CD4-positive, alpha-beta T cell treated with Interleukin-15 for 1 hour (primary cell): ENCODE measurements at places on chromosomes 7 and 10.

GRCh38 chr10:104612571-104613205 lies 28.4 kb upstream of the SORCS3 start:
- no peak for DNase-seq

GRCh38 chr10:119396008-119396708 lies 146.4 kb downstream of the RGS10 start:
- DNase-seq: peak; percentile 42

- no peak for DNase-seq
These were observed 19.2 kb downstream of the OGDHL start for GRCh38 chr10:49742683-49743463.

- DNase-seq: no peak
These were observed 67.5 kb downstream of the LRMDA start for GRCh38 chr10:75498884-75499350.

- no peak for DNase-seq
These were observed 21.3 kb downstream of the GOLGA7B start for GRCh38 chr10:97870990-97871389.

DNA sequence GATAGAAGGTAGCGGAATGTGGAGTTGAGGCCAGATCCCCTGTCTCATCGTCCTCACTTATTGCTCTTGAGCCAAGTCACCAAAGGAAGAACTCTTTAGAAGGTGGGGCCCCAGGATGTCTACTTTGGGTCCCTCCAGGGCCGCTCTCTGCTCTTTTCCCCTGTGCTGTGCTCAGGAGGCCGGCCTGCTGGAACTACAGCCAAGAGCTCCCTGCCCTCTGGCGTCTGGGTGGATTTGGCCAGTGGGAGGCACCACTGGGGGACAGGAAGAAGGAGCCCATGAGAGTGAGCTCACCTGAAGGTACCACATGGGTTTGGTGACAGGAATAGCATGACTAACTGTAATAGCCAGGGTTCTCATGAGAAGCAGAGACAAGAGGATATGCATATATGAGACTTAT lies 97.7 kb upstream of the FAM180A start:
- DNase-seq: no peak

GRCh38 chr10:73439055-73439454 lies 5.7 kb upstream of the MSS51 start:
- no peak for DNase-seq

- DNase-seq: no peak
These were observed 104.6 kb downstream of the HECW1 start for GRCh38 chr7:43217055-43217454.

GRCh38 chr7:127393368-127394058 lies 1.0 kb upstream of the ZNF800 start:
- no peak for DNase-seq

GRCh38 chr7:756231-756927 lies 29.3 kb upstream of the PRKAR1B start:
- DNase-seq: peak; percentile 14

- DNase-seq: peak; percentile 76
These were observed 1.1 kb downstream of the TRIM8 start for GRCh38 chr10:102645388-102645740.

- DNase-seq: no peak
These were observed 65.4 kb downstream of the TACC2 start for GRCh38 chr10:122054048-122055025.

GRCh38 chr10:58887474-58887873 lies 289.0 kb upstream of the PHYHIPL start:
- no peak for DNase-seq

- DNase-seq: no peak
These were observed 15.1 kb downstream of the TRUB1 start for GRCh38 chr10:114953047-114953446.

- no peak for DNase-seq
These were observed 2.9 kb upstream of the FGL2 start for GRCh38 chr7:77202481-77202976.

- DNase-seq: no peak
These were observed 169.9 kb upstream of the ADO start for GRCh38 chr10:62634576-62634975.

DNA sequence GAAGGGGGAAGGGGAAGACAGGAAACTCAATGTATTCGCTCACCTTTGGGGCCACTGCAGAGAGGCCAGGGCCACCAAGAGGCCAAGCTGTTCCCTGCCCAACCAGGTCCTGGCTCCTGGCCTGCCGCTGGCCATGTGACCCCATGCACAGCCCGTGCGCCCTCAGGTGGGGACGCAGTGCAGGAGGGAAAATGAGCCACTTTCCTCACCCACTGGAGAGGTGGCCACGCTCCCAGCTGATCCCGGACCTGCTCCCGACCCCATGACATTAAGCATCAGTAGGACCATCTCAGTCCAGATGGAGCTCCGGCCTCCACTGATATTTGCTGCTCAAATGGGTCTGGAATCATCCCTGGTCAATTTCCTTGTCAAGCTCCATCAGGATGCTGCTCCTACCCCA lies 40.2 kb downstream of the HSPA12A start:
- no peak for DNase-seq

GRCh38 chr7:40694026-40694809 lies 559.4 kb downstream of the SUGCT start:
- no peak for DNase-seq

- no peak for DNase-seq
These were observed 31.5 kb downstream of the MTURN start for GRCh38 chr7:30166155-30166840.

DNA sequence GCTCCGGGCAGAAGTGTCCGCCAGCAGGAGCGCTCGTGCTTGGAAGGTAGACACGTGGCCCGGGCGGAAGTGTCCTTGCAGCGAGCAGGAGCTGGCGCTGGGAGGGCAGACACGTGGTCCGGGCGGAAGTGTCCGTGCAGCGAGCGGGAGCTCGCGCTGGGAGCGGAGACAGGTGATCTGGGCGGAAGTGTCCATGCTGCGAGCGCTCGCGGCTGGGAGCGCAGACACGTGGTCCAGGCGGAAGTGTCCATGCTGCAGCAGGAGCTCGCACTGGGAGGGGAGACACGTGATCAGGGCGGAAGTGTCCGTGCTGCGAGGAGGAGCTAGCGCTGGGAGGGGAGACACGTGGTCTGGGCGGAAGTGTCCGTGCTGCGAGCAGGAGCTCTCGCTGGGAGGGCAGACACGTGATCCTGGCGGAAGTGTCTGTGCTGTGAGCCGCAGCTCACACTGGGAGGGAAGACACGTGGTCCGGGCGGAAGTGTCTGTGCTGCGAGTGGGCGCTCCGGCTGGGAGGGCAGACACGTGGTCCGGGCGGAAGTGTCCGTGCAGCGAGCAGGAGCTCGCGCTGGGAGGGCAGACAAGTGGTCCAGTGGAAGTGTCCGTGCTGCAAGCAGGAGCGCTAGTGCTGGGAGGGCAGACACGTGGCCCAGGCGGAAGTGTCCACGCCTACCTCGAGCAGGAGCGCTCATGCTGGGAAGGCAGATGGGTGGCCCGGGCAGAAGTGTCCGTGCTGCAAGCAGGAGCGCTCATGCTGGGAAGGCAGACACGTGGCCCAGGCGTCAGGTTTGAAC lies 41.1 kb upstream of the PRKAR1B start:
- DNase-seq: no peak

DNA sequence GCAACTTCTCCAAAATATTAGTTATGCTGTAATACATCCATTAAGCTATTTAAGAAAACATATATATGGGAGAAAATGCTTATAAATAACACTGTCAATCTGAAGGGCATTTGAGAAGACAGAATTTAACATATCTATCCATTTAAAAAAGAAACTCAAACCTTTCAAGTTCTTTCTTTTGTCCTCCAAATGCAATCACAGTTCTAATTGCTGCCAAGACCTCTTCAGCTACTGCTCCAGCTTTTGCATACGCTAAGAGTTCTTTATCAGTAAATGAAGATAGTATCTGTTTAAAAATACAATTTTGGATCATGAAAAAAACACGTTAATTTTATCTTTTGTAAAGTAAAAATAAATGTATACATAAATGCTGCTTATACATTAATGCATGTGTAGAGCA lies 39.6 kb downstream of the ABCB1 start:
- no peak for DNase-seq

DNA sequence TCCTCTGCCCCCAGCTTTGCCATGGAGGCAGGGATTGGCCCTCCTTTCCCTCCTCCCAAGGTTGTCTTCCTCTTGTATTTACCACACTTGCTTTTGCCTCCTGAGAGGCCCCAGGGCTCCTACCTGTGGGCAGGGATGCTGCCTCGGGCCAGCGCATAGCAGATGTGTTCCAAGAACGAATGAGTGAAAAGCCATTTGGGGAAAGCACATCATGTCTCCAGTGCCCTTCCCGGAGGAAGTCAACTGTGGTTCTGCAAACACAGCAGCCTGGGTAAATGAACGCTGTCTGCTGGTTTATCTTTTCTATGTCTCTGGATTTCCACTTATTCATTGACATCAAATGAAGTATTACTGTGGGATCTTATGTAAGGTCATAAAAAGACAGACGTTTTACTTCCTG lies 161.7 kb downstream of the FANK1 start:
- no peak for DNase-seq

DNA sequence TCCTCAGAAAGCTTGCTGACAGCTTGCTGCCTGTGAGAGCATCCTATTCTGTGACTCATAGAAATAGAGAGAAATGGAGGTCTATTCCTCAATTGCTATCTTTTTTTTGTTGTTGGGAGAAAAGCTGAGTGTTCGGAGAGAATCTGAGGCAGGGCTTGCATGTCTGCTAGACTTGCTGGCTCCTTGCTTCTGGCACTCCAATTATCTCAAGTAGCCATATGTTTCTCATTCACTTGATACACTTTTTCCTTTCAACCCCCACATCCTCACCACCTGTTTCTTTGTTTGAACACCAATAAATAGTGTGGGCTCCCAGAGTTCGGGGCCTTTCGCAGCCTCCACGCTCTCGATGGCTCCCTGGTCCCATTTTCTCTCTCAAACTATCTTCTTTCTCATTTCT lies 172.2 kb downstream of the SH2D4B start:
- no peak for DNase-seq

DNA sequence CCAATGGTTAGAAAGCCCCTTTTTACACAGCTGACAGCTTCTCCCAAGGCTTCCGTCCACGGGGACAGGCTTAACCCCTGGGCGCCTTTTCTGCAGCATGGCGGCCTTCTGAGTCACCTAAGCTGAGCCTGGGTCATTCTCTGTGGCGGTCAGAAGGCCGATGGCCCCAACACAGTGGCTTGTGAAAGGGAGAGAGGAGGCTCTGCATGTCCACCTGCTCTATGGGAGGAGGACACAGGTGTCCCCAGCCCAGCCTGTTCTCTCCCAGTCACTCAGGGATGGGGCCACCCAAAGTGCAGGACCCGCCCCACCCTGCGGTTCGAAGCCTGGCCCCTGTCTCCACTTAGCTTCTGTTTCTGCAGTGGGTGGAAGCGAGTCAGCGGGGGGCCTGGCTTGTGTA lies 20.4 kb upstream of the TTYH3 start:
- no peak for DNase-seq

DNA sequence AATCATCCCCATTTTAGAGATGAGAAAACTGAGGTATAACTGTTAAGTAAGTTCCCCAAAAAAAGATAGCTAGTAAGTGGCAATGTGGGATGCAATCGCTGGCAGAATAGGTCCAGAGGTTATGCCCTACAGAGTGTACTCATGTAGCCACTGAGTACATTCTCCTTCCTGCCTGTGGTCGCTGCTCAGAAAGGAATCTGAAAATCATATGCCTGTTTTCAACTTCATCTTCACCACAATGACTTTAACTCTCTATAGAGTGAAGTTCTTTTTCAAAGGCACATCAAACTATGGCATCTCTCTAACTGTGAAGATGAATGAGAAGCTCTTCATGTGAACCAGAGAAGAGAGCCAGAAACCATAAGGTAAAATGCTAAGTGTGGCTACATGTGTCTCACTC lies 162.2 kb upstream of the SLC25A13 start:
- DNase-seq: no peak

- DNase-seq: no peak
These were observed 20.2 kb upstream of the PAPSS2 start for GRCh38 chr10:87639493-87639892.

DNA sequence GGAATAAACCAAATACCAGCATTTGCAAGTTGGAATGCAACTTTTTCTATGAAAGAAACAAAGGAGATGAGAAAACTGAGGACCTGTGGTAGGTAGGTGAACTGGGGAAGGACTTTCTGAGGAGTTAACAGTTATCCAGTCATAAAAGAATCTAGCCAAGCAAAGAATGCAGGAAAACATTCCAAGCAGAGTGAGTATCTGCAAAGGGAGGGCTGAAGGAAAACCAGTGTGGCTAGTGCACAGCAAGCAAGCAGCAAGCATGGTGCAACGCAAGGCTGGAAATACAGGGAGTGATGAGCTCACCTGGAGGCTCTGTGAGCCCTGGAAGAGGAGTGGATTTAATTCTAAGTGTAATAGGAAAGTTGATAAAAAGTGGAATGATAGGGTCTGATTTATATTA lies 44.0 kb downstream of the RTKN2 start:
- no peak for DNase-seq

DNA sequence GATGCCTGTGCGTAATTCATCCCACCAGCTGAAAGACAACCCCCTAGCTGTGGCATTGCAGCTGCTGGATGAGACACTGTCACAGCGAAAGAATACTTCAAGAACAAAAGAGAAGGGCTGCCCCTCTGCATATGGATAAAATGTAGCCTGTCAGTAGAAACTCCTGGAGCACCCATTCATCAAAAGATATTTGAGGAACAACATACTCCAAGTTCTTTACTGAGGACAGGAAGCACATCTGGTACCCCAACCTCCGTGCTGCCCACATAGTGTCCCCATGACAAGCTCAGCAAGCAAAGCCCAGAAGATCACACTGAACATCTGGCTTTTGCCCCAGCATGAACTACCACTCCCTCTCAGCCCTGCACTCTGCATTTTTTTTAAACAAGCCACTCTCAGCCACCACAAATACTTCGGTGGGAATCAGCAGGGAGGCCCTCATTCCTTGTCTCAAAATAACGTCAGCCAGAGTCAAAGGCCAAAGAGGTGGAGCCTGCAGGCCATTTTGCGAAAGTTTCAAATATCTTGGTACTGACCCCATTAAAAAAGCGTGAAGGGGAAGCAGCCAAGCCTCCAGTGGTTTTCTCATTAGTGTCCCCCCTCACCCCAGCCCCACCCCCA lies 1.7 kb downstream of the CREB3L2 start:
- DNase-seq: no peak

DNA sequence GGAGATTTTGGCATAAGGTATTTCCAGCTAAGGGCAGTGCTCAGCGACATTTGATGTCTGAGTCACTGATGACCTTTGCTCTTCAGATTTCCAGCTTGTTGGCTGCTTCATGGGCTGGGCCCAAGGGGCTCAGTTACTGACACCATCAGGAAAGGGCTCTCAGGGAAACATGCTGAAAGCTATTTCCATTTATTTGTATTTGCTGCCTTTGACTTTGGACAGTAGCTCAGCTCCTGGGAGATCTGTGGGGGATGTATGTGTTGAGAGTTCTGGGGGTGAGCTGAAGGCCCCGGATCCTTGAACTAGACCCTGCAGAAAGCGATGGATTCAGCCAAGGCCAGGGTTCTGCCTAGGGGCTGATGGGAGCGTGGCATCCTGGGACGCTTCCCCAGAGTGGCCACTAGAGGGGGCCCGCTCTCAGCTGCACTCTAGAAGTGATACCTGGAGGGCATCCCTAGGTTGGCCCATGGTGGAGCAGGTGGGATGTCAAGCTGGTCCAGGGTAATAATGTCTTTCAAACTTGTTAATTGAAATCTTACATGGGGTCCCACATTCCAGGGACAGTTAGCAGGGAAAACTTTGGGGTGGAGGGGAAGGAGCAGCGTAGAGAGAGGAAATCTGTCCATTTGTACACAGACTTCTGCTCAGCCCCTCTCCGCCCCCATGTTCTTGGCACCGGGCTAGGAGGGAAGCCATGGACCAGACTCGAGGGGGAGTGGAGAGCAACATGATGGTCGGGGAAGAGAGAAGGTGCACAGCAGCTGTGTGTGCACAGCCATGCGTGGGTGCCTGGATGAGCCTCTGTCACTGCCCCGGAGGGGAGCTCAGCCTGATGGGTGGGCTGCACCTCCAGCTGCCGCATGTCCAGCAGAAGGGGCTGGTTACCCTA lies 3.0 kb upstream of the BTBD16 start:
- DNase-seq: no peak
